Left lobe of liver (tissue), 2 donors: ENCODE measurements at places on chromosomes 3 and 15. TPM values are rescaled to one million over a fixed set of nuclear protein-coding genes. Genes with fewer than 3 reads are reported as not detected.
A peak's percentile ranks its signal among the peaks of the same experiment; 100 is the strongest.

The ARHGEF26 gene
- 26.3 TPM for total RNA-seq

The FRMD4B gene
- total RNA-seq, result 12.8 TPM

DNA sequence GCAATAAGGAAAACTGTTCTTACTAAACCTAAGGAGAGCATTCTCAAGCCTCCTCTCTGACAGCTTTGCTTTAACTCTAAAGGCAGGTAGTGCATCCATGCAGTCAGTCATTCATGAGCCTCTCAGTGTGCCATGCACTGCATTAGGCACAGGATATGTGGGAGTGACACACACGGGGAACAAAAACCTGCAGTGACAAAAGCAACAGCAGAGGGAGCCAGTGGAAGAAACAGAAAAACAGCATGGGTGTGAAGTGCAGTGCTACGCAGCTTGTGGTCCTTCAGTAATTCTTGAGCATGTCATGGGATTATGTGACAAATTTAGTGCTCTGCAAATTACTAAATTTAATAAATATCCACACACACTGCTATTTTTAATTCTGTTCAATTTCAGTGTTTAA lies 230.7 kb downstream of the BBX start:
- DNase-seq, result peak; percentile 48

DNA sequence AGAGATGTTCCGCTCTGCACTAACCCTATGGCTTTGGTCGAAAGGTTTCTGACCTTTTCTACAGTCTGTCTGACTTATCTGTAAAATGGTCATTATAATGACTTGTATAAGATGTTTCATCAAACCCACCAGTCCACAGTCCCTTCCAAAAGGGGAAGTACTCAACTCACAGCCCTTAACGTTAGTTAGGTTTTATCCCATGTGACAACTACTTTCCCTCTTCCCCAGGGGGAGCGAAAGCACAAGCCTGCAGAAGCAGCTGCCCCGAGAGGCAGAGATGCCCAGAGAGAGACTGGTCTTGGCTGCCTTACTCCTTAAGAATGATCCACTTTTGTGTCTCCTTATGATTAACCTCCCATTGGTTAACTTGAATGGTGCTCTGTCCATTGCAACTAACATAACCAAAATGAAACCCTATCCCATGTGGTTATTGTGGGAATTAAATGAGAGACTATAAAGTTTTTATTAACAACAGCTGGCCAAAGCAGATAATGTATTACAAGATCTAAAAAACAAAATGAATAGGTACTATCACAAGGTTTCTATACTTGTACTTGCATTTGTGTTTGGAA lies 6.4 kb downstream of the ASTE1 start:
- DNase-seq, result no peak

- DNase-seq, result no peak
Measured at GRCh38 chr15:77292969-77293558, 126.8 kb downstream of the PEAK1 start.

The CTXN2 gene
- total RNA-seq, result not detected

The SLCO2A1 gene
- total RNA-seq, result 7.4 TPM

The SAMMSON gene
- total RNA-seq, result not detected

The DUOX2 gene
- total RNA-seq, result 0.10 TPM

The DGKG gene
- total RNA-seq, result 1.4 TPM

The SSUH2 gene
- not detected for total RNA-seq

The AMT gene
- total RNA-seq, result 46.8 TPM

DNA sequence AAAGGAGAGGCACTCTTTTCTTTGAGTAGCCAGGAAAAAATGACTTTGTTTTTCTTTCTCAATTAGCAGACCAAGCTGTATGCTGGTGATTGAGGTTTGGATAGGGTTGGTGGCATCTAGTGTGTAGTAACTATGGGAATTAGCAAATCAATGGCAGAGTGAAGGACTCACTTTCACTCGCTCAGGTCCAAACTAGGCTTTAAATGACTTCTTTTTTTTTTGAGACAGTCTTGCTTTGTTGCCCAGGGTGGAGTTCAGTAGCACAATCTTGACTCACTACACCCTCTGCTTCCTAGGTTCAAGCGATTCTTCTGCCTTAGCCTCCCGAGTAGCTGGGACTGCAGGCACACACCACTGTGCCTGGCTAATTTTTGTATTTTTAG lies 35.9 kb downstream of the PRKCI start:
- DNase-seq, result no peak

The XYLB gene
- 45.8 TPM for total RNA-seq

The SPINT1 gene
- total RNA-seq, result 1.6 TPM

GRCh38 chr3:46358466-46358865 lies 4.6 kb downstream of the CCR2 start:
- no peak for DNase-seq

The CHCHD6 gene
- 3.8 TPM for total RNA-seq

The SLC22A13 gene
- 0.50 TPM for total RNA-seq

The COPB2 gene
- 60.0 TPM for total RNA-seq

DNA sequence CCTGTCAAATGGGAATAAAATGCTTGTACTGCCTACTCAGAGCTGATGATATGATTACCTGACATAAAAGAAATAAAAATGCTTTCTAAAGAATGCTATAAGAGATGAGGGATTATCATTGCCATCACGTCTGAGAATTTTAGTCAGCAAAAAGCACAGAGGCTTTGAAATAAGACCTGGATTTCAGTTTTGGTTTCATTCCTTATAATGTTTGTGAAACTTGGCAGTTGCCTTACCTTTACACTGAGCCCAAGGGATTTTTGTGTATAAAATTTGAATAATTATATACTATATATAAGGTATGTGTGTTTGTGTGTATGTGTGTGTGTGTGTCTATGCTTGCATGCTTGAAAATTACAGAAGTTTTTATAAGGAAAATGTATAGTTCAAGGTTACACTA lies 634.8 kb upstream of the BCHE start:
- no peak for DNase-seq

The IMPG2 gene
- total RNA-seq, result 0.03 TPM
